ENCODE measurements at places on chromosomes 13 and 19.

- no peak for DNase-seq
These were observed 21.9 kb downstream of the CCNE1 start for GRCh38 chr19:29833614-29834261.

DNA sequence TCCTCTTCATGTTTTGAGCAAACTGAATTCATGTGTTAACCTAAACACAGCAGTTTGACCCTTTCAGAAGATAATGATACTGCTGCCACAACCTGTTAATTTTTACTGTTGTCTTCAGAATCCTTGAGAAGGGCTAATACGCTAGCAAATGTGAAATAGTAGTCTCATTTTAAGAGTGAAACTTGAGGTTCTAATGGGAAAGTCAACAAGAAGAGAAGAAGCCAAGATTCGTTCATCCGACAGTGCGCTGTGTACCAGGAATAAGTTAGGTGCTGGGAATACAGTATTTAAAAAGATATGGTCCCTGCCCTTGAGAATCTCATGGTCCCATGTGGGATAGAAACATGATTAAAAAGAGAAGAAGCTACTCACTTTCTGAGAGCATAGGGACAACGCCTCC lies 134.4 kb downstream of the KL start:
- DNase-seq = no peak

DNA sequence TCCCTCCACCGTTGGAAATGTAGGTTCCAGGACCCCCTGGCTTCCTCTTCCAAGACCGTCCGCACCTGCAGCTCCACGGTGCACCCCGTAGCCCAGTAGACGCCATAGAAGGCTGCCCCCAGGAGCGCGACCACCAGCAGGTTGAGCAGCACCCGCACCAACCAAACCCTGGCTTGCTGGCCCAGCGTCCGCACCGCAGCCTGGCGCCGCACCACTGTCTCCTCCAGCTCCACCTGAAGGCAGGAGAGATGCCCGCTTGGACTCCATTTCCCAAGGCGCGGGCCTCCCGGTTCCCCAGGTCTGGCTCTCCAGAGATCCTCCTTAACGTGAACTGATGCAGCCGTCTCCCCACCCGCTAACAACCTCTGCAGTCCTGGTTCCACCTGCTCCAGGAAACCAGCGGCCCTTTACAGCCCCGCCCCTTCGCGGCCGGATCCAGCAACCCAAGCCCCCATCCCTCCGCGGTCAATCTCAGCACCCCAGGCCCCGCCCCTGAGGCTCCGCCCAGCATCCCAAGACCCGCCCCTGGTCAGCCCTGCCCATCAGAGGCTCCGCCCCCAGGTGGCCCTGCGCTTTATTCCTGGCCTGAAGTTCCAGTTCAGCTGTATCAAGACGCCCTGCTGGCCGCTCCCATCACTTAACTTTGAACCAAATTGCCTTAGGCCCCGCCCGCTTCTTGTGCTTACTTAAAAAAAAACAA lies 5.0 kb upstream of the LENG1 start:
- peak; percentile 42 for DNase-seq

DNA sequence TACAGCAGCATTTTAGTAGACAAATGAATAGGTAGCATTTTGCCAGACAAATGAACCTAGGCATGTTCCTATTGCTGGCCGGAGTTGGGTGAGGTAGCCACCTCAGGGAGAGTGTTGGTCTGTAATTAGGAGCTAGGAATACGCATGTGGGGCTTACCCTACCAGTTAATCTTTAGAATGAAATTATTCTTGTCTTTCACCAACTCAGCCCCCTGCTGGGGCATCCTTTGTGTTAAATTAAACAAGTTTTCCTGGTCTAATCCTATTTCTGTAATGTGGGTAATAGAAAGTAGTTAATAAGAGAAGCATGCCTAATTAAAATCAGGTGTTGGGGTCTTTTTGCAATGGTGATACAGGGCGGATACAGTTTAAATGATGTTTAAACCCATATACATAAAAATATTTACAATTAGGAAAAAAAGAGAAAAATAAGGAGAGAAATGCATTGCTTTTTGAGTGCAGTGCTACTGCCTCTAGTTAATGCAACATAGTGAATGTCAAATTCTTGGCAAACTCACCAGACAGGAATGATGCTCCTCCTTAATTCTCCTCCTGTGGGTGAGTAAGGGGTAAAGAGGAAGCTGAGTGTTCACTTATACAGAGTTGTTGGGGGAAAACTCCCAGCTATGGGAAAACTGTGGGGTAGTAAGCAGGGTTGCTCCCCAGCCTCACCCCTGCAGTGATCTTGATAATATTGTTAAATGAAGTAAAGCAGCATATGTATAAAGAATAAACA lies 276.4 kb upstream of the EDNRB start:
- DNase-seq = no peak

Data from stimulated activated CD4-positive, alpha-beta T cell treated with anti-CD3 and anti-CD28 coated beads, Interleukin-12 subunit alpha, Interleukin-12 subunit beta, amount 100 ng/mL, for 4 hours (primary cell).